Stimulated activated CD4-positive, alpha-beta T cell treated with anti-CD3 and anti-CD28 coated beads, Interleukin-1b, Interleukin-23, amount 100 ng/mL, for 4 hours (primary cell): ENCODE measurements at places on chromosomes 12 and 14.

DNA sequence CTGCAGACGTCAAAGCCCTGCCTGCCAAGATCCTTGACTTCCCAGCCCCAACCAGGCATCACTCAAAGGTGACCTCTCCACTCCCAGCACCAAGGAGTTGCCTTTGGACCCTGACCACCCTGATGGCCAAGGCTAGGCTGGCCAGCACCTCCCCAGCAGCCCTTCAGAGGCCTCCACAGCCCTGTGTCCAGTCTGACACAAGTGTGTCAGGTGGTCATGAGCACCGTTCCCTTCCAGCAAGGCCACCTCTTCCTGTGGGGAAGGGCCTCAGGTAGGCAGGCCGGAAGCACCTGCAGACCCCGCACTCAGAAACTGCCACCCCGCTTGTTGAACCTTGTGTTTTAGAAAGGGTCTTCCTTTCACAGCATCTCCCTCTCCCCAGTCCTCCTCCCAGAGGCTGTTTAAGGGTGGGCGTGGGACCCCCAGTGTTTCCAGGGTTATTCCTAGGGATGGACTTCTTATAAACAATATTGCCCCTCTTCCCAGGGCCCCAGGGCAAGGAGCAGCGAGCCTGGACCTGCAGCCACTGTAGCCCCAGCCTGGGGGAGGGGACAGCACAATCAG, 13.2 kb upstream of the INF2 start:
- no peak for DNase-seq

DNA sequence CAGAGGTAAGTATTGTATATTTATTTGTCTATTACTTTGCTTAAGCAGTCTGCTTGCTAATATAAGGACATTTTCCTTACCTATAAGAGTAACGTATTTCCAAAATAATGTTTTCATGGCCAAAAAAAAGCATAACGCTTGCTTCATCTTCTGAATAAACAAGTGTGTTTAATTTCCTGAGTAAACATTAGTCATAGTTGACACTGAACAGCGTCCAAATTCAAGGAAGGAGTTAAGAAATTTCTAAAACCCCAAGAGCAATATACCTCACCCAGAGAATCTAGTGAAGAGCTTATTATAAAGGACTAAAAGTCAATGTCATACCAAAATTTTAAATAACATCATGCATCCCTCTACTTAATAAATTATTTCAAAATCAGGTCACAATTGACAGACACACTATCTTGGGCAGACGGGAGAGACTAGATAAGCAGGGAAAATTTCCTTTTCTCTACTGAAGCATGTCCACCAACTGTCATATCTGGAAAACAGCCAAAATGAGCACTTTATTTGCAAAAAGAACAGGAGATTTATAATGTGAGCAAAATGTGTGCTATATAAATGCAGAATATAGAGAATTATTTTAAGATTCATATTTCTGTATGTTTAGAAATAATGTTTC, 25.1 kb downstream of the ANKS1B start:
- DNase-seq: no peak

GRCh38 chr12:49388682-49389386, 21.6 kb downstream of the SPATS2 start:
- peak; percentile 39 for DNase-seq

DNA sequence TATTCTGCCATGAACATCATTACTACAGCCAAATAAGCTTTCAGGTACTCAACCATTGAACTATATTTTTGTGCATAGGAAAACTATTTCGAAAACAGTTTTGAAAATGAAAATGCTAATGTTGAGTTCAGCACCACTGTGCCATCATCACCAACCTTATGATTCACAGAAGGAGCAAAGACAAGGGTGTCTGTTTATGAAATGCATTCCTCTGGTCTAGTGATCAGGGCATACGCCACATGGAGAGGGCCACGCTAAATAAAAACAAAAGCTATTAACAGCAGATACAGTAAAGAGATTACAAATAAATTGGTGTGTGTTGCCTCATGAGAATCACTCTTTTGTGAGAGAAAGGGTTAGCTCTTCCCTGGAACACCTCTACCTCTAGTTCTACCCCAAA, 43.2 kb upstream of the BMAL2 start:
- no peak for DNase-seq

DNA sequence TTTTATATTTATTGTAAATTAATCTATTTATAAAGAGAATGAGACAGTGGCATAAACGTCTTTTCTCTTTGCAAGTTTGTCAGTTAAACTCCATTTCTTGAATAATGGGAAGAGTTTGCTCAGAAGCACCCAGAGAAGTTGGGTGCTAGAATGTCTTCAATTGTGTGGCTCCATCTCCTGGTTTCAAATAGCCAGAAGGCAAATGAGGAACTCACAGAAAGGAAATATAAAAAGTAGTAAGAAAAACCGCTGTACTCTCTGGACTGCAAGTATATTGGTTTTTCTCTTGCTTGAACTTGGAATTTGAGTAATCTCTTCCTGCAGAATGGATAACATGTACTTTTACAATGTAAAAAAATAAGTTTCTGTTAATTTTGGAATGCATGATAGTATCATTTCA, 217.5 kb downstream of the DPY19L2 start:
- DNase-seq: no peak

GRCh38 chr12:52360663-52361271, 6.5 kb downstream of the KRT85 start:
- DNase-seq: no peak

- no peak for DNase-seq
These were observed 50.8 kb downstream of the RPS6KA5 start for GRCh38 chr14:91009501-91010152.

GRCh38 chr12:2691345-2692071, 103.3 kb upstream of the FKBP4 start:
- DNase-seq: peak; percentile 39

DNA sequence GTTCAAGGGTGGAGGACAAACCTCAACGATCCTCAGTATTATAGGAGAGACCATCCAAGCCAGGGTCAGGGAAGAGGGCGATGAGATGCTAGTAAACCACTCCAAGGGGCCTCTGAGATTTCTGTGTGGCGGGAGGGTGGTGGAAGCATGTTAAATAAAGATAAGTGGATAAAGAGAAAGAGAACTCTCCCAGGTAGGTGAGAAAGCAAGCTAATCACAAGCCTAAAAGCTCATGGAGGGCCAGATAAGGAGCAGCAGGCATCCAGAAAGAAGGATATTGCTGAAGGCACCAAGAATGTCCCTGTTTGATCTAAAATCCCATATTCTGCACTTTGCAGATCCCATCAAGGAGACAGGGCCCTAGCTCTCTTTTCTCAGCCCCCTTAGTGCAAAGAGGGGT, 48.3 kb upstream of the PARP11 start:
- DNase-seq: no peak

GRCh38 chr12:76998908-76999556, 66.3 kb downstream of the E2F7 start:
- DNase-seq: no peak

- no peak for DNase-seq
These were observed 11.9 kb upstream of the ATP5F1B start for GRCh38 chr12:56657416-56658379.

- no peak for DNase-seq
These were observed 17.5 kb upstream of the KRT80 start for GRCh38 chr12:52209321-52209720.

DNA sequence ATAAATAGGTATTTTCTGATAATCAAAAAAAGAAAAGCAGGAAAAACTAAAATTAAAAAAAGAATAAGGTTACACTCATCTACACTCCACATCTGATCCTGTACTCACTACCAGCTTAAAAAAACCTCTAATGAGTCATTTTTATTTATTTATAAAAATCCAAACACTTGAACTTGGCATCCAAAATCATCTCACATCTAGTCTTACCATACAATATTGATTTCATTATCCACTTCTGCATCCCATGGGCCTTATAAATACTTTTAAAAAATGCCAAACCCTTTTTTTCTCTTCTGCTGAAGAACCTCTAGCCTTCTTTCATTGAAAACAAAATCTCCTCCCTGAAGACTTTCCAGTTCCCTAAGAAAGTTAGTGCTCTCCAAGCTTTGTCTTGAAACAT, 109.7 kb downstream of the TMTC3 start:
- no peak for DNase-seq

DNA sequence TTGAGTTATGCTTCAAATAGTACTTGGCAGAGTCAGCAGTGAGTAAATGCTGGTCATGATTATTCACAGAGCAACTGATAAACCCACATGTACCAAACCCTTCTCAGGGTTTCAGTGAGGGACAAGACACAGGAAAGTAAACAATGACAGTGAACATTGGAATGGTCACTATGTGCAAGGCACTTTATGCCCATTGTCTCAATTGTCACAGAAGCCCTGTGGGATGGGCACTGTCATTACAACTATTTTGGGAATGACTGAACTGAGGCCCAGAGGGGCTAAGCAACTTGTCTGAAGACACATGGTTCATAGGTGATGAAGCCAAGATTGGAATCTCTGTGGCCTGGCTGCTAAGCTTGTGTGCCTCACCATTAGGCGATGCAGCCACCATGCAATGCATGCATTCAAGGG, 238.5 kb downstream of the RBM19 start:
- DNase-seq: no peak

- no peak for DNase-seq
These were observed 26.6 kb downstream of the DDX51 start for GRCh38 chr12:132117558-132117875.

GRCh38 chr12:90979951-90980350, 24.8 kb downstream of the EPYC start:
- no peak for DNase-seq

DNA sequence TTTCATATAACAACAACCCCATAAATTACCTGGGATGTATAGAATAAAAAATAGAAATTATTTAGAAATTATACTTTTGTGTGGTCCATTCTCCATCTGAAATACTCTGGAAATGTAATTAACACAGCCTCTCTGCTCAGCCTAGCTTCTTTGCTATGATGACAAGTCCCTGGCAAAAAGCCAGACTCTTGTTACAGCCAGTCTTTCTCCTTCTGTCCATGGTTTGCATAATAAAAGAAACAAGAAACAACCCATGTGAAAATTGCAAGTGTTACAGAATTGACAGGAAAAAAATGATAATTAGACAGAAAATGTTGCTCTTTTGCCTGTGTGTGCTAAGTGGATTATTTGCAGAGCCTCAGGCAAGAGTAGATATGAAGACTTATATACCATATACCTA, 61.3 kb downstream of the C12orf50 start:
- no peak for DNase-seq

DNA sequence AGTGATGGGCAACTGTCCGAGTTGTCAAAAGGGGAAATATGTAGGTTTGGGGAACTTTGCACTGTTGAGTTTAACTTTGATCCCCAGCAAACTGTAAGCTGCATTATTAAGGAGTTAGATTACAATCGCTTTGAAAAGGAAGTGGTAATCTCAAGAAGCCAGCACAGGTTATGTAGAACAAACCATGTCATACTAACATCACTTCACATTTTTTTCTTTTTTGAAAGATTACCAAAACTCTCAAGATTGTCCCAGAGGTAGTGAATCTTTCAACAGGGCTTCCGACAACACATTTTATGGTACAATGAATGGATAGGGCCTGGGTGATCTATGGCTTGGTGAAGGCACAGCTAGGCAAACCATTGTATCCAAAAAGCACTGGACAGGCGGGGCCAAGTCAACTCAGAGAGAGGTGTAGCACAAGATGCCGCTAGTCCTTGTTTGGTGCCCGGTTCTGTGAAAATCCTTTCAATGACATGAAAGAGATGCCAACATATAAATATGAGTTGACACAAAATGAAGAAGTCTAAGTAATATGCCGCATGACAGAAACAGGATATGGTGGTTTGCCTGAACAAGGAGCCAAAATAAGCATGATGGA, 24.3 kb upstream of the PARP11 start:
- no peak for DNase-seq

DNA sequence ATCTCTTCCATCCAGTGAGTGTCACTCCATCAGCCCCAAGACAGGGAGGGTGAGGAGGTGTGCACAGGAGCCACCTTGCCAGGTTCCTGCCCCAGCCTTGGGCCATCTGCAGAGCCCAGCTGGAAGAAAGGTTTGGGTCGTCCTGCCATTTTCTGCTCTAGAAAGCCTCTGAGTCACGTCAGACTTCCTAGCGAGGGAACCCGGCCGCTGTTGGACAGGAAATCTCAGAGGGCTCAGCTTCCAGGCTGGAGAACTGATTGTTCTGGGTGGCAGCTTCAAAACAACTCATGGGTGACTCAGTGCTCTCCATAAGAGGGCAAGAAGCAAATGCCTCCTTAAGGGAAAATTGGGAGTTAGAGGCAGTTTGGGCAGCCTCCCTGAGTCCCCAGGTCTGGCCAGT, 16.6 kb downstream of the HIP1R start:
- DNase-seq: no peak

- DNase-seq: no peak
These were observed 135.5 kb upstream of the CCND2 start for GRCh38 chr12:4138051-4138450.

DNA sequence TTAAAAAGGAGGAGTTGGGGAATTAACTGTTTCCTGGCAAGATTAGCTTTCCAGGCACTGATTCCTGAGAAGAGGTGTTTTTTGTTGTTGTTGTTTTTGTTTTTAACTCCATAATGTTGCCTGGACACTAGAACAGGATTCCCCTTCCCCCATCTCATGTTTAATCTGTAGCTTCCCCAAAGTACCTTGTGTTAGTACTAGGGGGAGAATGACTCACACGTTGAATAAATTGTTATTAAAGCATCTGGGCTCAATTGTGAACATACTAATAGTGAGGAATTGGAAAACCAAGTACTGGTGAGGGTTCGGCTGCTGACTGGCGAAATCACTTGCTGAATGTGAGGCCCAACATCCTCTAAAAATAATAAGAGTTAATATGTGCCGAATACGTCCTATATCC, 1.3 kb upstream of the GNG2 start:
- DNase-seq: no peak

GRCh38 chr14:34356264-34356654, 105.8 kb downstream of the SPTSSA start:
- DNase-seq: no peak

DNA sequence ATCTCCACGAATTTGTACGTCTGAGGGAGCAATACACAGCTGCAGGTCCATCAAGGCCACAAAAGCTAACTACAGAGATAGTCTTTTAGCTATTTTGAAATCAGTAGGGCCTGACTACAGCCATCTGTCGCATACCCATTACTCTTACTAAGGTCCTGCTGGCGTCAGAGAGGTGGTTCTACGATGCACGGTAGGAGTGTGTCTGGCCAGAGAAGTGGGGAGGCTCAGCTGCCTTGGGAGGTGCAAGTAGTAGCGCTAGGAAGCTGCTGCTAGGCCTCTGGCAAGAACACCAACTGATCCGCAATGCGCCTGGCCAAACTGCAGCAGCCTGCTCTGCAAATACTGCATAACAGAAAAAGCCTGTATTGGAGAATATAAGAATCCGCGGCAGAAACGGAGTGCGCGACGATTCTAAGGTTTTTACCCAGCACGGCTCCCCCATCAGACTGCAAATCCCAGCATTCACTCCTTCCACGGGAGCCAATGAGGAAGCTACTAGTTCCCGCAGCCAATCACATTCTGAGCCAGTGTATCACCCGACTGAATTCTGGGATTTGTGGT, 743 bp upstream of the CAND1 start:
- DNase-seq: peak; percentile 76

DNA sequence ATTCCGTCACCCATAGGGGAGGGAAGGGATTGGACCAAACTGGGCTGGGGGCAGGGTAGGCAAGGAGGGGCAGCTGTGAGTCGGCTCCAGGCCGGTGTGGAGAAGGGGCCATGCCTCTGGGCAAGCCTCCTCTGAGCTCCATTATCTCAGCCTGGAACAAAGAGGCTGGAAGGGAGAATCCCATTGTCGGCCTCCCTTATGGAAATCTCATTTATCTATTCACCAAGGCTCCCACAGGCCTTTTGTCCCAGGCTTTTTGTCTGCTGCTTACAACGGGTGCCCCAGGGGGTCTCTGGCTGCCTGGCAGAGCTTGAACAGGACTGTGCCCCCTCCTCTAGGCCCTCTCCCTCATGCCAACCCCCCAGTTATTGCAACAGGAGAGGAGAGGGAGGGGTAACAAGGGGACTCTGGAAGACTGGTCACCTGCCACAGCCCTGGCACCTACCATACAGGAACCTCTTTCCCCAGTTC, 19.5 kb downstream of the FIGNL2 start:
- no peak for DNase-seq
